Activated CD4-positive, alpha-beta T cell treated with anti-CD3 and anti-CD28 coated beads, Interleukin-2, amount 10 ng/mL, durations not matched to agents 7 days and 5 days (primary cell): ENCODE measurements at places on chromosomes 11 and 22. TPM values are rescaled to one million over a fixed set of nuclear protein-coding genes. Genes with fewer than 3 reads are reported as not detected.

DNA sequence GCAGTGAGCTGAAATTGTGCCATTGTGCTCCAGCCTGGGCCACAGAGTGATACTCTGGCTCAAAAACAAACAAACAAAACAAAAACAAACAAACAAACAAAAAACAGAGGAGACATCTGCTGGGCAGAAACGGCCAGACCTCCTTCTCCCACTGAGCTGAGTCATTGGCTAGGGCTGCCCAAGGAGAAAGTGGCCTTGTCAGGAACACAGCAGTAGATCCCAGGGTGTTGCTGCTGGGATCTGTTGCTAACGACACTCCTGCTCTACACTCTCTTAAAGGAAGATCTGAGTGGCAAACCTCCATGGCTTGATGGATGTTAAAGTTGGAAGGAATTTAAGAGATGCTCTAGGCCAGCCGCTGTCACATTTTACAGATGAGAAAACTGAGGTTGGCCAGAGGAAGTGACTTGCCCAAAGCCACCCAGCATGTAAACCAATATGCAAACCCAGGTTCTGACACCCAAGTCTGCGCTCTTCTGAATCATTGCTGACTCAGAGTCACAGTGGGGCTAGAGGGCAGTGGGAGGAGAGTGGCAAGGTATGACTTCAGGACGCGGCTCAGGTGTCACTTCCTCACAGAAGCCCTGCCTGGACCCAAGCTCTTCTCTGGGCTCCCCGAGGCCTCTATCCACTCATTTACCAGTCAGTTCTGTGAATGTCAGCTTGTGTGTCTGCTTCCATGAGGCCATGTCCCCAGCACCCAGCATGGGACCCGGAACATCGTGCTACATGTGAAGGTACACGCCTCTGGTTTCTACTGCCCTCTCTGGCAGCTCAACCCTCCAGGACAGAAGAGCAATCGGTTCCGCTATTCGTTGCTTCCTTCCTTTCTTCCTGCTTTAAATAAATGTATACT is 11.3 kb upstream of the GDPD5 start:
- no peaks in the 10 kb centered on the region for H3K36me3 ChIP-seq
- peak; percentile 51 for DNase-seq
- peaks cover 50% of the 10 kb centered on the region for H3K4me1 ChIP-seq

DNA sequence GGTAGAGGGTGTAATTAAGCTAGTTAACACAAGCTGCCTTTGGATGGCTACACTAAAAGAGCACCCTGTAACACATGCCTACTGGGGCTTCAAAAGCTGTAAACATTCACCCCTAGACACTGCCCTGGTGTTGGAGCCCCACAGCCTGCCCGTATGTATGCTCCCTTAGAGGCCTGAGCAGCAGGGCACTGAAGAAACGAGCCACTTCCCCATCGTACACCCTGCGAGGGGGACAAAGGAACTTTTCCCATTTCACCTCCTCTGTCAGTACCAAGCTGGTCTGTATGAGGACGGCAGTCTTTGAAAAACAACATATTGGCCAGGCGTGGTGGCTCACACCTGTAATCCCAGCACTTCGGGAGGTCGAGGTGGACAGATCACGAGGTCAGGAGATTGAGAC is 77.0 kb downstream of the MAML2 start:
- DNase-seq = no peak
- no peak overlapping the region for H3K4me3 ChIP-seq
- H3K27me3 ChIP-seq = no peaks in the 10 kb centered on the region
- peaks cover 74% of the 10 kb centered on the region for H3K4me1 ChIP-seq
- peaks cover 50% of the 10 kb centered on the region for H3K36me3 ChIP-seq

- peak overlapping the region; percentile 65 for H3K27ac ChIP-seq
- peak overlapping the region; percentile 48 for H3K4me3 ChIP-seq
- DNase-seq = no peak
- H3K4me1 ChIP-seq = peaks cover 93% of the 10 kb centered on the region
- H3K27me3 ChIP-seq = no peaks in the 10 kb centered on the region
- H3K36me3 ChIP-seq = peaks cover 58% of the 10 kb centered on the region
Measured at GRCh38 chr22:36360871-36361383, 26.8 kb downstream of the MYH9 start.

DNA sequence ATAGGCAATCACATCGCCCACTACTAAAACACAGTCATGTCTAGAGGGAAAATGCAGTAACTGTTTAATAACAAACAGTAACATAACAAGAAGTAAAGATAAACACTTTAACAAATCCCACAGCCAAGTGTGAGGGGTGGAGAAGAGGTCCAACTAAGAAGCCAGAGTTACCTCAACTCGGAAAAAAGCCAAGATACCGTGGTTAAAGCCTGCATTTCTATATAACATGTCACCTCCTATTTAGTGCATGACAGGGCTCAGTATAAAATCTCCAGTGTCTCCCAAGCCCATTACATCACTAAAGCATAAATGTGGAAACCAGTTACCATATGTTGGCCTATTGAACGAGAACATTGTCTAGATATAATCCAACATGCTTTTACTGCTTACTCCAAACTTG is 281.7 kb downstream of the LRRC4C start:
- DNase-seq = no peak
- H3K4me3 ChIP-seq = no peak overlapping the region
- no peaks in the 10 kb centered on the region for H3K27me3 ChIP-seq
- no peak overlapping the region for H3K27ac ChIP-seq
- no peaks in the 10 kb centered on the region for H3K4me1 ChIP-seq
- no peaks in the 10 kb centered on the region for H3K36me3 ChIP-seq

GRCh38 chr22:42357221-42357620 is 75.0 kb downstream of the NFAM1 start:
- no peak overlapping the region for H3K27ac ChIP-seq
- peaks cover 3% of the 10 kb centered on the region for H3K27me3 ChIP-seq
- H3K36me3 ChIP-seq = no peaks in the 10 kb centered on the region
- H3K4me3 ChIP-seq = no peak overlapping the region
- no peak for DNase-seq
- H3K4me1 ChIP-seq = no peaks in the 10 kb centered on the region

- no peak overlapping the region for H3K27ac ChIP-seq
- peaks cover 12% of the 10 kb centered on the region for H3K4me1 ChIP-seq
- H3K4me3 ChIP-seq = no peak overlapping the region
- no peaks in the 10 kb centered on the region for H3K27me3 ChIP-seq
Measured at GRCh38 chr11:117908959-117909610, 20.1 kb downstream of the TMPRSS13 start.

The MMP11 gene
- total RNA-seq = 0.50 TPM

The PRR33 gene
- not detected for total RNA-seq
